ENCODE measurements at places on chromosomes 6 and 20.
A peak's percentile ranks its signal among the peaks of the same experiment; 100 is the strongest.

- no peak for DNase-seq
Observed at GRCh38 chr20:46178891-46179290, 60.8 kb downstream of the CD40 start.

GRCh38 chr6:153059311-153059710 lies 56.8 kb upstream of the MTRF1L start:
- no peak for DNase-seq

GRCh38 chr6:34247481-34248197 lies 1.2 kb downstream of the SMIM29 start:
- peak; percentile 8 for DNase-seq

DNA sequence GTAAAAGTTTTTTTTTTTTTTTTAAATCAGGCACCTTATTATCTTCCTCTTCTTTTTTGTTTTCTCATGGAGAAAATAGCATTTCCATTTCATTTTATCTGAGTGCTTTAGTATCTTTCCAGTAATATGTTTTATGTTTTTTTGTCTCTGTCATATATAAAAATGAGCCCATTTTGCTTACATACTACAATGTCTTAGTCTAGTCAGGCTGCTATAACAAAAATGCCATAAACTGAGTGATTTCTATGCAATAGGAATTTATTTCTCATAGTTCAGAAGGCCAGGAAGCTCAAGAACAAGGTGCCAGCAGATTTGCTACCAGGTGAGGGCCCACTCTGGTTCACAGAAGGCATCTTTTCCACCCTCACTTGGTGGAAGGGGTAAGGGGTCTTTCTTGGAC lies 35.7 kb upstream of the AIG1 start:
- DNase-seq: no peak

GRCh38 chr20:38141889-38142494 lies 23.1 kb downstream of the TGM2 start:
- DNase-seq: no peak

- DNase-seq: no peak
Observed at GRCh38 chr6:42727627-42728026, 5.2 kb upstream of the PRPH2 start.

GRCh38 chr6:111700135-111700690 lies 94.5 kb upstream of the TRAF3IP2 start:
- DNase-seq: no peak

- no peak for DNase-seq
Observed at GRCh38 chr6:43953256-43953655, 174.0 kb downstream of the MRPL14 start.

DNA sequence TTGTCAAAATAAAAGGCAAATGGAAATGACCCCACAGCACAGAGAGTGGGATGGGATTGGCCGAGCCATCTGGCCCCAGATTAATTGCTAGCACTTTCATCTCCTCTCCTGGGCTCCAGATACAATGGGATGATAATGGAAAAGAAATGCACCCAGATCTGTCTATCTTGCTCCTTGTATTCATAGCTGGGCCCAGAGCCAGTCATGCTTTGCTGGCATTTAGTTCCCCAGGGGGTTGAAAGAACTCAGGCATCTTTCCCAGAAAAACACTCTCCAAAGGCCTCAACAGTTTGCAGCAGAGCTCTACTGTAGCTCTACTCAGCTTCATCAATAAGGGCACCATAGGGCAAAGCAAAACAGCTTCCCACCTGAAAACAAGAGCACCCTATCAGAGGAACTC lies 116.0 kb upstream of the FOXA2 start:
- no peak for DNase-seq

- no peak for DNase-seq
Observed at GRCh38 chr6:89291256-89291819, 23.8 kb downstream of the GABRR2 start.

All from GM20000 (cell line).